ENCODE measurements at places on chromosomes 11 and 22.

GRCh38 chr11:106249617-106250239 is 172.3 kb downstream of the AASDHPPT start:
- no peak for DNase-seq

DNA sequence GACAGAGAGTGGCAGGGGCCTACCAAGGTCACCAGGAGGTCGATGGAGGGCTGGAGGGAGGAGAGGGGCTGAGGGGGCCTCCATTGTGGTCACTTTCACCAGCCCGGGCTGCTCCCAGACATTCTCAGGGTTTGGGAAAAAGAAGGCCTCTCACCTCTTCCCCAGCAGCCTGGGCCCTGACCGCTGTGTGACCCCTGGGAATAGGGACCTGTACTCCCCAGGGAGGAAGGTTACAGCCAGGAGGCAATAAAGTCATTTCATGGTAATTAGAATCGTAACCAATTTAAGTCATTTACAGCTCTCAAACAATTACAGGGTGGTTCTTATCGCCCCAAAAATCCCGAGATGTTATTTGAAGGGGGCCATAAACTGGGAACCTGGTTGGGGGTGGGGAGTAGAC is 37.8 kb downstream of the ISX start:
- DNase-seq, result no peak

GRCh38 chr22:36288571-36289405 is 35.9 kb downstream of the APOL1 start:
- DNase-seq, result peak; percentile 56

DNA sequence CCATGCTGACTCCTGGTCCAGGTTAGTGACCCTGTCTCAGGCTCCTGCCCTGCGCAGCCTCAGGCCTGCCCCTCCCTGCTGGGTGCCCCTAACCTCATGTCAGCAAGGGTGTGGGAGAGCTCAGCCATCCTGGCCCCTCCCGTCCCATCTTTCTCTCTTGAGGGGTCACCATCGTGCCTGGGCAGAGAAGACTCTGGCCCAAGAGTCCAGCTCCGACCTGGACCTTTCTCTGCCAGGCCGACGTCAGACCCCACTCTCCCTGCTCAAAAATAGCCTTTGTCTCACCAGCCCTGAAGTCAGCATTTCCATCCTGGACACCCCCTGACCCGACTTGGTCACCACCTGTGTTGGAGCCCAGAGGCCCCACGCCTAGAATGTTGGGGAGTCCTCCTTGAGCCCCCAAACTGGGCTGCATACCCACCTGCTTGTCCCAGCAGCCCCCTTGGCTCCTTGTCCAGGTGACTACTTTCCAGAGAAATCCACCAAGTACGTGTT is 4.9 kb downstream of the SCGB1C1 start:
- DNase-seq, result peak; percentile 50

DNA sequence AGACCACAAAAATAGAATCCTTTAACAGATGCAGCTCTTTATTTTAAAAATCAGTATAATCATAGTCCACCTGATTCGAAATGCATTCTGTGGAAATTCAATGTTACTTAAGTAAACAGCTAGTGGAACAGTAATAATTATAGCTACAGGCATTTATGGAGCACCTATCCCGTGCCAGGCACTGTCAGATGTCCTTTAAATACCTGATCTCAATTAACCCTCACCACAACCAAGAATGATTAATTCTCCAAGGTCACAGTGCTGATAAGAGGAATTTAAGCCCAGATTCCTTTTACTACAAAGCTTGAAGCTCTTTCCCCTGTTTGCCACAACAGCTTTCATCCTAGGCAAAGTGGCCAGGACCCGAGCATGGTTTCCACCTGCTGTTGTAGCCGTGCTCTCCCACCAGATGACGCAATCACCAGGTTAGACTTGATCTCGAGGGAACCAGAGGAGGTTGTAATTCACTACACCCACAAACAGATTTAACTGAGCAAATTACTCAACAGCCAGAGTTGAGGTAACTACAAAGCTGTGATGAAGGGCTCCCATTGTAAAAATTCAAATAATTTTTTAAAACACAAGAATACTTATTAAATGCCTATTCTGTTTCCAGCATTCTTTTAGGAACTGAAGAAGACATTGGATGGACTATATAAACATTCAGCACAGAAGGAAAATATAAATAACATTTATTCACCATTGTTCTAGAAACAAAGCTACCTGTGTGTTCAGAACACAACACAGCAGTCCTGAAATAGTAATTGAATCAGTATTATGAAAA is 10.3 kb downstream of the PRDM10 start:
- DNase-seq, result no peak

DNA sequence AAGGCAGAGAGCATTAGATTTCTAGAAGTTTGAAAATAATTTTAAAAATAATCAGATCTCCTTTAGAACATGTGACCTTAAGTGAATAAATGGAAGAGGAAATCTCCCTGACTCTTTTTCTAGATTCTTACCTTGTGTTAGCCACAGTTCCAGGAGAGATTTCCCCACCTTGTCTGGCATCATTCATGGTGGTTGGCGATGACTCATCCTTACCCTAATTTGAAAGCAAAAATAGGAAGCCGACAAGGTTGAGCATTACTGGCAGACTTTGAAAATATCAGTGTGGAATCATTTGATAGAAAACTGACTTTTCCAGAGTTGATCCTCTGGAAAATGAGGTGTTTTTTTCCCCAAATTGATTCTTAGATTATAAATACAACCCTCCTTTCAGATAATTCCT is 48.1 kb downstream of the CNTN5 start:
- no peak for DNase-seq

GRCh38 chr11:131723088-131723487 is 352.7 kb downstream of the NTM start:
- no peak for DNase-seq

GRCh38 chr11:116111546-116111945 is 607.3 kb upstream of the CADM1 start:
- DNase-seq, result no peak

DNA sequence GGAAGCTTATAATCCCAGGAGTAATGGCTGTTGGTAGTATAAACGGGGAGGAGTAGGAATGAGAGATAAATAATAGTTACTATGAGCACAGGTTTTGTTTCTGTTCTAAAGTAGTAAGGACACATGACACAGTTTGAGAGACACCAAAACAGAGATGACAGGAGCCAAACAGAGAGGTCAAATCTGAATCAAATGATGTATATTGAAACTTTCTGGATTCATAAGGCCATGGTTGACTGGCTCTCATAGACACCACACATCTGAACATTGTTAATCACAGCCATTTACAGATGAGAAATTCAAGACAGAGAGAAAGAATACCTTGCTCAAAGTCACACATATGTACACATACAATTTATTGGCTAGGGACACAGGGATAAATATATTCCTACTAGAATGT is 63.4 kb upstream of the UCP3 start:
- no peak for DNase-seq

DNA sequence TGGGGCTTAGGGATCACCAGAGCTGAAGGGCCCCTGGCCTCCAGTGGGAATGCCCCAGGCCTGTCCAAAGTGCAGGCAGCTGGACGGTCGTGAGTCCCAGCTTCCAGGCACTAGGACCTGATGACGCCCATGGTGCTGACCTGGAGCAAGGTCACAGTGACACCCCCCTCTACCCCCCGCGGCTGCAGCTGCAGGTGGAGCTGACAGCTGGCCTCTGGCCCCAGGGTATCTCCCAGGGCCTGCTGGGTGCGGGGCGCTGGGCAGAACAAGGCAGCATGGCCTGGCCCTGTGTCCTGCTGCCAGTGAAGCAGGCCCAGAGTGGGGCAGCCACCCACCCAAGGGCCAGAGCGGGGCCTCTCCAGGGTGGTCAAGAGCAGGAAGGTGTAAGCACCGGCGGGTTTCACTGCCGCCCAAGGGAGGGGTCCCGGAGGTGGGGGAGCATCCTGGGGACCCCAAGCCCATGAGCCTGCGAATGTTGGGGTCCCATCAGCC is 553 bp upstream of the TCIRG1 start:
- DNase-seq, result no peak

DNA sequence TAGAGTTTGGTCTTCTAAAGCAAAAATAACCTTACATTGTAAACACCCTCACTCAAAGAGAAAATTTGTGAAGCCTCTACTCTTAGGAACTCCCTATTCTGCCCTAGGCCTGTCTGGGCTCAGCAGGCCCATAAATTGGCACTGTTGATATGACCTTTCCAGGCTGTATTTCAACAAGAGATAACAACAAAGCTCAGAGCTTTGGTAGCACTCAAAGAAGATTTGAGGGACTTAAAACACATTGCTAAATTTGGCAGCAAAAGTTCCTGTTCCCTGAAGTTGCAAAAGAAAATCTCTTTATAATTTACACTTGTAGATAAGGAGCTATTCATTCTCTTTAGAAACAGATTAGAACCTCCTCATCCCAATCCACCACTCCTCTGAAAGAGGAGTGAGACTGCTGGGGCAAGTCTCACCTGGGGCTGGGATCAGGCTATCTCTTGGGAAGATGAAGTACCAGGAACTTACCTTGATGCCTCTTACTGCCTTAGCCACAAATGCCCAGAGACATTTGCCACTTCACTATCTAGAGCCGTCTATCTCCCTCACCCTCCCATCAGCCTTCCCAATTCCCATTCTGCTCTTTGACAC is 110.4 kb upstream of the AKIP1 start:
- no peak for DNase-seq

DNA sequence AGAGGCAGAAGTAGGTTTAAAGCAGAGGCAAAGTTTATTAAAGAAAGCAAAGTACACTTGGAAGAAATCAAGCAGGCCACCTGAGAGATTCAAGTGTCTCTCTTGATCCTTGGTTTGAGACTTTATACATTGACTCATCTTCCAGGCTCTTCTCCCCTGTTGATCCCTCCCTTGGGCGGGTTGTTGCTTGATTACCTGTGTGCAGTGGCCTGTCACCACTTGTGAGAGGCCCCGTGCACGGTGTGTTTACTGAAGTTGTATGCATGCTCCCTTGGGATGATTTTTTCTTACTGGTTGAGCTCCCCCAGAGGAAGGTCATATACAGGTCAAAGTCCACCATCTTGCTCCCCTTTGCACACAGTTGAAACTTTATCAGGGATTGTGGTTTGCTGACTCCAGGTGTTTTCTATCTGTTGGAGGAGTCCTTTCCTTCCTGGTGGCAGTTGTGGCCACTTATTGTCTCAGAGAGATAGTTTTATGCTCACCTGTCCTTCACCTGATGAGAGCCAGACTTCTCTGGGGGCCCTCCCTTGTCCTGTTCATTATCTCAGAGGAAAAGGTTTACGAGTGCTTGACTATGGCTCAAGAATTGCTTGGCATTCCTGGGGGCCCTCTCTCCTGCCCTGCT is 16.3 kb upstream of the RBMXL2 start:
- no peak for DNase-seq

DNA sequence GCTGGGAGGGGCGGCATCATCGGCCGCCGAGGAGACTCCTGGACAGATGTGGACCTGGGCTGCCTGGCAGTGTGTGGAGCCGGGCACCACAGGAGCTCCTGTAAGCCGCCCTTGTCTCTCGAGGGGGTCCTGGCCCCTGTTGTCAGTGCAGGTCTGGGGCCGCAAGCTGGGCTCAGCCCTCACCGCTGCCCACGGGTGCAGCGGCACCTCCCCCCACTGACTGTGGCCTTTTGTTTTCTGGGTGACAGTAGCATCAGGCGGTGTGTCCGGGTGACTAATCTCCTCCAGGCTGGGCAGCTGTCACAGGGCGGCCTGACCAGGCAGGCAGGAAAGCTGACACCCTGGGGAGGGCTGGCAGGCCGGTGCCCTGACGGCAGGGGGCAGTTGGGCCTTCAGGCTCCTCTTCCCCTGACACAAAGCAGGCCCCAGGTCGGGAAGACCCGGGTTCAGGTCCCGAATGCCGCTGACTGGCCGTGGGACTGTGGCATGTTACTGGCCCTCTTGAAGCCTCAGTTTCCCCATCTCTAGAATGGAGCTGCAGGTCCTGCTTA is 16.3 kb downstream of the DGKZ start:
- no peak for DNase-seq

- DNase-seq, result no peak
Measured at GRCh38 chr11:65529475-65530156, 4.7 kb downstream of the SCYL1 start.

DNA sequence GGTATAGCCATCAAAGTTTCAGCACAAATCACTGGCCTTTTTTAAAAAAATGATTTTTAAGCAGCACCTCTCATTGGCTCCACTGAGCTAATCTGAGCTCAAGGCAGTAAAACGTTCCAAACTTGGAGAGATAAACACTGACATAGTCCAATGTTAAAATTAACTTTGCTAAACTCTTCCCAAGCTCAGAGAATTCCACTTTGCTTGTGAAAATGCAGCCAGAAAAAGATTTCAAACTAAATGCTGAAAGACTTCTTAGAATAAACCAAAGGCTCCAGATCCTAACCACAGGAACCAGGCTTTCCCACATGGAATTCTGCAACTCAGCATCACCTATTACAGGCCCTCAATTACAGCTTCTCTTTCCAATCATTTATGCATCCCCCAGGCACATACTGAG is 84.7 kb upstream of the GDPD4 start:
- DNase-seq, result no peak

DNA sequence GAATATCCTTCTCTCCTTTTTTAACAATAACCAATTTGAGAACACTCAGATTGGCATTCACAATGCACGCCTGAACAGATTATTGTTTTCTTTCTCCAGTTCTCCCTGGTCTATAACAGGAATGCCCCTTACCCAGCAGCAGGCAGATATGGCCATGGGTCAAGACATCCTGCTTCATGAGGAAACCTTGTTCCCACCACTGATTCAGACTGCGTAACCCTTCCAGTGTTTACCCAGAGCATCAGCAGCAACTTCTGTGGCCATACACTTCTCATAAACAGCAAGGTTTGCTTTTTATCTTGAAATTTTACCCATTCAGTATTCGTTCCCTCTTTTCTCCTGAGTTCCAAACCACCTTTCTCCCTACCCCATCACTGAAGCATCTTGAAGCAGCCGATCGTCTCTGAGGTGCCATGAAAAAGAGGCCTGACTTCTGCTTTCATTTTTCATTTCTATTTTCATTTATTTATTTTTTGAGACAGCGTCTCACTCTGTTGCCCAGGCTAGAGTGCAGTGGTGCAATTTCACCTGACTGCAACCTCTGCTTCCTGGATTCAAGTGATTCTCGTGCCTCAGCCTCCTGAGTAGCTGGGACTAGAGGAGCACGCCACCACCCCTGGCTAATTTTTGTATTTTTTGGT is 9.6 kb downstream of the PTS start:
- DNase-seq, result no peak

DNA sequence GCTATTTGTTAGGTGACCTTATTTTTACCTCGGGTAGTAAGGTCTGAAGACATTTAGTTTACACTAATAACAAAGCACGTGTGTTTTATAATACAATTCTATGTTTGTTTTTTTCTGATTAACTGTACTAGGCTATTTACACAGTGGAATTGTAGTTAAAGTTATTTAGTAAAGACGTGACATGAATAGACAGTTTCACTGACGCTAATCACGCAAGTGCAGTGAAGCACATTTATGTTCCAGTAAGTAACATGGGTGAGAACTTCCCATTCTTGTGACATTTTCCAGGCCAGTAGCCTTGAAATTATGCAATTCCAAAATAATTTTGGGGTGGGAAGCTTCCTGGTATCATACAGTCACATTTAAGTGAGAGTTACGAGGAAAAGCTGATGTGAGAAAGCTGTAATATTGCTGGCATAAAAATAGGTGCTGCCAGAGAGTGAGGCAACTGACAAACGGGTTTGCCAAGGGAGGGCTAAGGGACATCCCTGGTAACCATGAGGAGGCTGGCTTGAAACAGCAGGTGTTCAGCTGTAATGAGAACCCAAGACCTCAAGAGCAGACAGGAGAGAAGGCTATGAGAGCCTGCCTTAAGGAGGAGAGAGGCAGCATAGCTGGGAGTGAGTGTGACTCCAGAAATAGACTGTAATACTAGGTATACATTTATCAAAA is 378.8 kb downstream of the DCDC1 start:
- DNase-seq, result no peak
